ENCODE measurements at places on chromosomes 3 and 15.

GRCh38 chr15:38085114-38085513, 150.7 kb downstream of the TMCO5A start:
- no peak for DNase-seq

- DNase-seq = no peak
These were observed 60.9 kb downstream of the MGLL start for GRCh38 chr3:127761441-127761801.

DNA sequence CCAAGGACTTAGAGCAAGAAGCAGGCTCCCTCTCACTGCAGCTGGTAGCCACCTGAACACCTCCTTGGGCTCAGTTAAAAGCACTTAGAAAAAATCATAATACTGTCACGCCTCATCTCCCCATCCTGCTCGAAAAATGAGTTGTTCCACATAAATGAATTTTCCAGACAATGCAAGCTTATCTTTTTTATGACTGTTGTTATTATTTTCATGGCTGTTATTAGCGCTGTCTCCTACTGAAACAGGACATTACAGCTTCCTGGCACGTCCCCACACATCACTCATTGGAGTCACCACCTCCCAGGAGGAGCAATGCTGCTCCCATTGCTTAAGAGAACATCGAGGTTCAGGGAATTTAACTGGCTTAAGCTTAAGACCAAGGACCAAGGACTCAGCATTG, 26.5 kb downstream of the CCDC33 start:
- no peak for DNase-seq

GRCh38 chr3:13870902-13871301, 9.0 kb downstream of the WNT7A start:
- no peak for DNase-seq

- DNase-seq = no peak
These were observed 219.3 kb upstream of the TTC14 start for GRCh38 chr3:180382638-180383180.

DNA sequence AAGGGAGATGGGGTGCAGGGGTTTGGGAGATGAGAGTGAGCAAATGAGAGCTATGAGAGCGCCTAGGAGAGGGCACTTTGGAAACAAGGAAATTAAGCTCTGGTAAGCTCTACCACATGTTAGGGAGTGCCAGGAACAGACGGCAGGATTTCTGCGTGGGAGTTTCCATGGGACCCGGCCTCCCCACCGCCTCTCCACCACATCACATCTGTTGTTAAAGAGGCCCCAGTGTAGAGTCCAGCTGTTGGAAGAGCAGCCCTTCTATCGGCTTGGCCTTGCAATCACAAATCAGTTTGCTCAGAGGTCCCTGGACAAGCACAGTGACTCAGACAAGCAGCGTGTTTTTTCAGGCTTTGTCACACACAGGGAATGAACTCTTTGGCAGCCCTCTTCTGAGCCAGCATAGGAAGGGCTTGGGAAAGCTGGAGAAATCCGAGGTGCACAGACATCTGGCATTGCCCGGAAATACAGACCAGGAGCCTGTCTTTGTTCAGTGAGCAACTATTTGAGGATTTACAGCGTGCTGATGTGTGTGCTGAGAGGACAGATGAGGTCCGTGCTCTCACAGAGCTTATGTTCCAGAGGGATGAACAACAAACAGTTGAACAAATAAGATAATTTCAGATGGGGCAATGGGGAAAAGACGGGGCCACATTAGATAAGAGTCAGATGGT, 370.6 kb upstream of the PROK2 start:
- DNase-seq = peak; percentile 92

DNA sequence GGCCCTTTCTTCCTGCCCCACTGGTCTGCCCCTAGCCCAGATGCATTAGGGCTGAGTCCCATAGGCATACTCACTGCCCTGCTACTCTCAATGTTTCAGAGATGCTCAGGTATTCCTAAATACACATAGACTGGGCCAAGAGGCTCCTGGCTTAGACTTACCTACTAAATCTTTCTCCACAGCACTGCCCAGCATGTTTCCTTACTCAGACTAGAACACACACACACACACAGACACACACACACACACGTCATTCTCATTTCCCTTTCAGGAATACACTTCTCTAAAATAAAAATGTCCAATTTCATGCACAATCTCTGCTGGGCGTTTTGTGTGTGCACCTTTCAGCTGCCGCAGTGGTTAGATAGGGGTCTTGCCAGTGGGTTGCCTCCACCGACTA, 175.7 kb downstream of the FAM43A start:
- no peak for DNase-seq

DNA sequence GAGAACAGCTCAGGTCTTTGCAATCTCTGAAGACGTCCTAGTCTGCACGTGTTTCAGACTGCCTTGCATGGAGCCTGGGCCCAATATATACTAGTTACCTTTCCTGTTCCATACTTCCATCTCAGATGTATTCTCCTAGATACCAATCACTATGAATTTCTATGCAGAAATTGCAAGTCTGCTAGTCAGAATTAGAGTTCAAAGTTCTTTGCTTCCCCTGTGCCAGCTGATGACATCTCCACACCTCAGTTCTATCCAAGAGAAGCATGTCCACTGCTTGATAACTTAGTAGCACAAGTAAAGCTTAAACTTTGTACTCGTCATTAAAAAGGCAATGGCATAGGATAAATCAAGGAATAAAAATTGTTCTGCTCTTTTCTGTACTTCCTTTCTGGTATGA, 133.6 kb upstream of the PLXND1 start:
- no peak for DNase-seq

DNA sequence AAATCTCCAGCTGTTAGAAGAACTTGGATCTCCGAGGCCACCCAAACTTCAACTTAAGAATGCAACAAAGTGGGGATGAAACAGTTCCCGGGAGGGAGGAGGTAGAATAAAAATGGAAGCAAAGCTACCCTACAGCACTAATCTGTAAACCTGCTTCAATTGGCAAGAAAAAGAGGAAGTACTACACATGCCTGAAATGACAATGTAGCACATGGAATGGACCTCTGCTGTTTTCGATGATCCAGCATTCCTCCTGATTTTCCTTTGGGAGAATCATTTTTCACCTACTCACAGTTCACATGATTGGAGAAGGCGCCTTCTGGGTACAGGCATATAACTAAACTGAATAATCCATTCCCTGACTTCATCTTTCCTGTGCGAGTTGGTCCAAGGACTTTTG, 1081.5 kb downstream of the FHIT start:
- no peak for DNase-seq

- DNase-seq = peak; percentile 37
These were observed 28.2 kb downstream of the POPDC2 start for GRCh38 chr3:119632216-119632615.

DNA sequence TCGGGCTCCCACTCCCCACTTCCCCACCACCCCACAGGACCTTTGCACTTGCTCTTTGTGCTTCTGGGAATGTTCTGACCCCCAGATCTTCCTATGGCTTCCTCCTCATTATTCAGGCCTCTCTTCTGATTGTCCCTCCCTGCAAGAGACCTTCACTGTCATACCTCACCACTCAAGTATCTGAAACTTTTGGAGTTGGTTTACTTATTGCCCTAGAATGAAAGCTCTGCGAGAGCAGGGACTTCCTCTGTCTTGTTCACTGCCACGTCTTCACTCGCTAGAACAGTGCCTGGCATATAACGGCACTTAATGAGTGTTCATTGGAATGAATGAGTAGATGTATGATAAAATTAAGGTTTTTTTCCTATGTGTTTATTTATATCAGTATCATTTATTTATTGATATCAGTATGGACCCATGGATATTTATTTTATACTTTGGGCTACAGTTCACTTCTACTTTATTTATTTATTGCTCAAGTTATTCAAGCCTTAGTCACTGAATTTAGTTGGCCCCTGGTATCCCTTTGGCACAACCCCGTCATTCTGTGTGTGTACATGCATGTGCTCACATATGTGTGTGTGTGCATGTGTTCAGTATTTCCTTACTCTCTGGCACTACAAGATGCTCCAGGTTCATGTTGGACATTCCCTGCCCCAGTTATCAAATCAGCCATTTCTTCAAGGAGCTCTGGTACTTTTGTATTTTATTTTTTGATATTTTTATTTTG, 197.6 kb downstream of the THSD4 start:
- DNase-seq = no peak

GRCh38 chr3:136584728-136585127, 167.4 kb downstream of the STAG1 start:
- no peak for DNase-seq

- DNase-seq = no peak
These were observed 515.3 kb downstream of the EPHB1 start for GRCh38 chr3:135310317-135310716.
